ENCODE measurements at places on chromosomes 2 and 18.

DNA sequence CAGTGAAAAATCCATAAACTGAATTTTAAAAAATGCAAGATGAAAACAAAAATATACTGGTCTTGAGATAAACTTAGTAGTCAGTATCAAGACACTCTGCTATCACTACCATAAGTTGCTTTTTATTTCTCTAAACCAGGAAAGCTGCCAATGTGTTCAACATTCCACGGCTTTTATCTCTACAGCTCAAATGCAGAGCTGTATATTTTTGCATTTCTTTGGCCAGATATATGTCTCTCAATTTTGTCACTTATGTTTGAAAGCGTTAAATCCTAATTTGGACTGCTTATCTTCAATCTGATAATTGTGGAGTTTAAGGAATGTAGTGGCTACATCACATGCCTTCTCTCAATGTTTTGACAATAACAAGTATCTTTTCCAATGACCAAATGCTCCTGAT is 609.5 kb downstream of the EPHA4 start:
- no peak for DNase-seq

GRCh38 chr2:217901835-217902378 is 100.9 kb downstream of the TNS1 start:
- DNase-seq = peak; percentile 38

DNA sequence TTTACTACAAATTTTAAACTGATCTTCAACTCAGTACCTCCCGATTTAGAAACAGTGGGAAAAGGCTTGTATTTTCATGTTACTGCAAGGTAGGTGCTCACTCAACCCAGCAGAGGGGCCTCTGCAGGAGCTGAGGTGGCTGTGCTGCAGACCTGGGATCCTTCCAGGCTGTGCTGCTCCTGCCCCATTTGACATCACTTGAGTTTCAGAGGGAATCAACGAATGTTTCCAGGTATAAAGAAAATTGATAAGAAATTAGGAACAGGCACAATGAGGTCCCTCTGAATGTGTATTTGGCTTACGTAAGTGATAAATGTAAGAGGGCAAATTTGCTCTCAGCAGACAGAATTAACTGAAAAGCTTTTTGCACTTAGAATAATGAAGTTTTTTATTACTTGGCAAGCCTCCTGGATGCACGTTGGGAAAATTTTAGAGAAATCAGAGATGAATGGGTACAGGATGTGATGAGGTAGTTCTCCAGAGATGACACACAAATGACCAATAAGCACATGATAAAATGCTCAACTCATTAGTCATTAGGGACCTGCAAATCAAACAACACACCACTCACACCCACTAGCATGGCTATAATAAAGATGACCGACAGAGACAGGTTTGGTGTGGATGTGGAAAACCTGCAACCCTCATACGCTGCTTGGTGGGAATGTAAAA is 114.0 kb downstream of the NOL10 start:
- peak; percentile 32 for DNase-seq

DNA sequence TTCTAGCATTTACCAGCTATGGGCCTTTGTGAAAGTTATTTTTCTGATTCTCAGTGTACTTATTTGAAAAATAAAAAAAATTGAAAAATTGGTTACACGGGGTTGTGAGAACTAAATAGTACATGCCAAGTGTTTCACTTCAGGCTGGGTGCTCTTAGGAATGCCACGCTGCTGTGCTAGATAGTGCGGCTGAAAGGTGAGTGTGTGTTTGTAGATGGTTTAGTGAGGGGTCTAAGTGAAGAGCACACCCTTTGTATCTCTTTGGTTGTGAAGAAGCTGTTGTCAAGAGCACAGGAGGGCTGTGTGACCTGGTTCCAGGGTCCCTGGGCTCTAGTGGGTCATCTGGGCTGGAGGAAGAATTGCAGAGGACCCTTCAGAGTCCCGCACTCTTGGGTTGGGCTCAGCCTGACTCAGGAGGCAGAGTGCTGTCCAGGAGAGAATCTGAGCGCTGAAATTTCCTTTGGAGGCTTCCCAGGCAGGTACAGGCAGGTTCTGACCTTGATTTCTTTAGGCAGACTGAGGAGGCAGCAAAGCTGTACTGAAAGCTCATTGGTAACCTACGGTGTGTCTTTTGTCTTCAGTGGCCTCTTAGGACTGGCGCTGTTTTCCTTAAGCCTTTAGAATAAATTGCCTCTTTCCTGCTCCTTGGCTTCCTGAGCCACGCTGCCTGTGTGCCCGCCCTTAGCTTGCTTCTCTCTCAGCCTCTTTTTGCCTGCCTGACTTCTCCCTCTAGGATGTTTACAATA is 44.4 kb downstream of the MAP4K4 start:
- no peak for DNase-seq

DNA sequence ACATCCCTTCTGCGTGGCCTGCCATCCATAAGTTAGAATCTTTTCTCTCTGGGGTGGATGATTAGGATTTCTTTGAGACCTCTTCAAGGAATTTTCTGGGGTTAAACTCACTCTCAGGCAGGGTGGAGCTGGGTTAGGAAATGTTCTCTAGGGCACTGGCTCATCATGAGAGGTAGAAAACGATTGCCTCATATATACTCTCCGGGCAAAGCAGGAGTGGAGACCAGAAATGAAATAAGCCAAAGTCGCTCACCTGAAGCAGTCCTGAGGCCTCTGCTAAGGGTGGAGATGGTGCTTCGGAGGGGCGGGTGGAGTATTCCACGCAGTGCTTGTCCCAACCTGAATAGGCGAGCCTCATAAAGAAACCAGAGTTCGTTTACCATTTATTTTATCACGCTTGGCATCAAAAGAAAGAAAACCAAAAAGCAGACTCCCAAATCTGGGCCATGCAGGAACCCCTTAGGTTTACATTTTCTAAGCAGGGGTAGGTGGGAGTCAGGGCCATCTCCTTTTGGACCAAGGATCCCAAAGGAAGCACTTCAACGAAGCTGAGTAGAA is 249.3 kb upstream of the MEIS1 start:
- DNase-seq = no peak

GRCh38 chr18:23438608-23439366 is 14.3 kb upstream of the RIOK3 start:
- DNase-seq = no peak

DNA sequence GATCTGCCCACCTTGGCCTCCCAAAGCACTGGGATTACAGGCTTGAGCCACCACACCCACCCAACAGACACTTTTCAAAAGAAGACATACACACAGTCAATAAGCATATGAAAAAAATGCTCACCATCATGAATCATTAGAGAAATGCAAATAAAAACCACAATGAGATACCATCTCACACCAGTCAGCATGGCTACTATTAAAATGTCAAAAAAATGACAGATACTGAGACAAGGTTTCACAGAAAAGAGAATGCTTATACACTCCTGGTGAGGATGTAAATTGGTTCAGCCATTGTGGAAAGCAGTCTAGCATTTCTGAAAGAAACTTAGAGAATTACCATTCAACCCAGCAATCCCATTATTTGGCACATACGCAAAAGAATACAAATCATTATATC is 1947.2 kb downstream of the SUCLG1 start:
- DNase-seq = no peak

DNA sequence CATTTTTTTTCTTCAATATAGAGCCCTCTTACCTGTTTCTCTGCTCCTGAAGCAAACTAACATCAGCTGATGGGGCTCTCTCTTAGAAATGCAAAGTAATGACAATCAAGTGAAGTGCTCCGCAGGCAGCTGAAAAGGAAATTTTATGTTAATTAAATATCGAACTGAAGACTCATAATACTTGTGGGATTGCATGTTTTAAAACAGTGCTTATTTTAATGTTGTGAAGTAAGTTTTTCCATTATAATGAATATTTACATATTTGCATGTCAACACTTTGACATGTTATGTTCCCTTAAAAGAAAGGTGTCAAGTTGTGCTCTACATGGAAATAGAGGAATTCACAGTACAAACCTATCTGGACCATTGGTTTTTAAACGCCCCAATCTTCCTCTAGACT is 97.1 kb downstream of the EML6 start:
- no peak for DNase-seq

DNA sequence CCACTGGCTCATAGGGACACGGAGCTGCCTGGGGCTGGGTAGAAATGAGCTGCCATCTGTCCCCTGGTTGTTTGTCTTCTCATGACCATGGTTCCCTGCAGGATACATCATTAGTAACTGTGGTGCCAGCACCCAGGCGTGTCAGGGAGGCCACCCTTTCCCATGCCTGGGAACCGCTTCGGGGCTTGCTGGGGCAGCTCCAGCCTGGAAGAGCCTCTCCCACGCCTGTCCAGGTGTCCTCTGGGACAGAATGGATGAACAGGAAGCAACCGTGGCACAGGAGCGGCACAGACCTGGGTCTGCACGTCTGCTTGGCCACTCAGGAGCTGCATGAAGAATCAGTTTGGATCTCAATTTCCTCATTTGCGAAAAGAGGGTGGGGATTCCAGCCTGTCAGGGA is 34.8 kb downstream of the SDC1 start:
- DNase-seq = no peak

- no peak for DNase-seq
Observed at GRCh38 chr2:233852056-233852455, 2.3 kb downstream of the HJURP start.

DNA sequence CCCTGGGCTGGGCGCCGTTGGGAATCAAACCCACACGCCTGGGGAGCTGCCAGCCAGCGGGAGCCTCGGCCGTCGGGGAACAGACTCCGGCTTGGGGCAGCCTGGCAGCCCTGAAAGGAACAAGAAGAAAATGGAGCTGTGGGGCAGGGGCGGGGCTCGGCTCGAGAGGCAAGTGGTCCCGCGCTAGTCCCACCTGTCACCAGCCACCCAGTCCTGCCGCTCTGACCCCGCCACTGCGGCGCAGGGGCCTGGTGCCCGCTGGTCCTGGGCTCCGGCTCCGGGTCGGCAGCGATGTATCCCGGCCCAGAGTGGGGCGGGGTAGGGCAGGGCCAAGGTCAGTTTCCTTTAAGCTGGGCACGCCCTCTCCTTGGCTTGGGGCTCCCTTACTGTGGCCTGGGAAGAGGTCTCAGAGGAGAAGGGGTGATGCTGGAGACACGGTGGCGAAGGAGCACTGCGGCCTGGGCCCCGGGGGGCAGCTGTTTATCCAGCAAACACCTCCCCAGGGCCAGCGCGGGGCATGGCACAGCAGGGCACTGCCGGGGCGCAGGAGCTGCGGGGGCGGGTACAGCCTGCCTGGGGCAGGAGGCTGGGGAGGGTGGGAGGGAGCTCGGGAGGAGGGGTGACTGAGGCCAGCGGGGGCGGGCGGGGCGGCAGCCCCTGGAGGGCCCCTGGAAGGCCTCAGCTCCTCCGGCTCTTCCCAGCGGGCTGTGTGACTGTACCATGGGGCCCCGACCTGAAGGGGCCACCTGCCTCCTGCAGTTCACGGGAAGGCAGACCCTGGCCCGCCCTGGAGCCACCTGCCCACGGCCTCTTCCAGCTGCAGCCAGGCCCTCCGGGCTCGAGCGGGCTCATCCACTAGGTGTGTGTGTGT is 15.6 kb downstream of the ODC1 start:
- no peak for DNase-seq

GRCh38 chr2:202423139-202423538 is 47.0 kb downstream of the BMPR2 start:
- no peak for DNase-seq

Measured in AG09309 (cell line).